Muscle of back (tissue), 13 donors: ENCODE measurements at places on chromosomes 13 and 19.
A peak's percentile ranks its signal among the peaks of the same experiment; 100 is the strongest.

DNA sequence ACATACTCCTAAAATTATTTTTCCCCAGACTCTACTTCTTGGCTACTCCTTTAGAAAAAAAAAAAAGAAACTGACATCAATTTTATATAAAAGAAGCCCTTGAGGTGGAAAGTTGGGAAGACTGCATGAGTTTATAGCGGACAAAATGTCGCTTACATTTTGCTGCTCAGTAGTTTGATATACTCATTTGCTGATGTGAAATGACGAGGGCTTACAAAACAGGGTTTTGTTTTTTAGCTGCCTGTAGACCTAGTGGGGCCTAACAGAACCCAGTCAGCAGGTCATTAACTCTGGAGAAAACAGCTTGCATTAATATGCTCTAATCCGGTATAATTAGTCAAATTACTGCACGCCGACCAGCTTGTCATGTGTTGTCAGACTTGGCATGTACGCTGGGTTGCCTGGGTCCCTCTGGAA is 37.6 kb upstream of the MAB21L1 start:
- peak; percentile 38 for DNase-seq

GRCh38 chr13:79533781-79534400 is 52.9 kb downstream of the NDFIP2 start:
- no peak for DNase-seq

- no peak for DNase-seq
Observed at GRCh38 chr19:48444129-48444935, 1.5 kb upstream of the GRWD1 start.

GRCh38 chr19:13597640-13598039 is 91.4 kb upstream of the CACNA1A start:
- peak; percentile 55 for DNase-seq

- DNase-seq = no peak
Observed at GRCh38 chr13:105127732-105128131, 1407.7 kb downstream of the EFNB2 start.
